ENCODE measurements at places on chromosomes 7 and 10.
A peak's percentile ranks its signal among the peaks of the same experiment; 100 is the strongest.

GRCh38 chr7:39271402-39271801, 293.7 kb downstream of the POU6F2 start:
- no peak for DNase-seq
- no peak overlapping the region for H3K4me3 ChIP-seq
- no peak overlapping the region for H3K27ac ChIP-seq
- no peaks in the 10 kb centered on the region for H3K36me3 ChIP-seq
- no peaks in the 10 kb centered on the region for H3K4me1 ChIP-seq

DNA sequence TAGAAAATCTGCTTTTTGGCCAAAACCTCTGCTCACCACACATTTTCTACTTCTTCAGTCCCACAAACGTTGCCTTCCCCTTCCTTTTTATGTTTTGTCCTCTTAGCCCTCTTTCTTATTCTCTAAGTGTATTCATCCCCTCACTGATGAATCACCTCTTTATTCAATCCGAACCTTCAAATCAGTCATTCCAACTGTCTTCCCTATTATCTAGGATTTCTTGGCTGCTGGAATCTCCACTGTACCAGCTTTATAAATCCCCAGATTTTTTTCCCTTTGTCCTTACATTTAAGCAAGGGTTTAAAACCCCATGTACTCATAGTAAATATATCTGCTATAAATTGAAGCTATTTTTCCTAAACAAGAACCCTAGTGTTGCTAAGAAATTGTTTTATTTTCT, 176.9 kb downstream of the SEMA3A start:
- no peaks in the 10 kb centered on the region for H3K36me3 ChIP-seq
- H3K4me1 ChIP-seq: peaks cover 4% of the 10 kb centered on the region
- peak; percentile 18 for DNase-seq
- H3K27me3 ChIP-seq: no peaks in the 10 kb centered on the region
- H3K27ac ChIP-seq: no peak overlapping the region
- H3K4me3 ChIP-seq: no peak overlapping the region

DNA sequence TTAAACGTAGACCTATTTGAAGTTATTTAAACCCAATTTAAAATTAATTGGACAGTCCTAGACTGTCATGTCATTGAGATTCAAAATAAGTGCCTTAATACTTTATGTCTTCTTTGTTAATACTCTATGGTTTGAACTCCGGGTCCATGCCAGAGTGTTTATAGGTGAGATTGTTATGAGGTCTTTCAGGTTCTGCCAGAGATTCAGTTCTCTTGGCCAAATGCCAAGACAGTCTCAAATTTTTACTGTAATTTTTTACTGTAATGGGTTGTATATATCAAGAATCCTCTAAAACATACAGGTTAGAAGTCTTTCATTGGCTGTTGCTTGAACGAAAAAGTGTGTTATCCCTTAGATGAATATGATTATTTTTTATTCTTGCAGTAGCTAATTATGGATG, 3.9 kb downstream of the ADD3 start:
- H3K27me3 ChIP-seq: no peaks in the 10 kb centered on the region
- H3K4me1 ChIP-seq: peaks cover 32% of the 10 kb centered on the region
- DNase-seq: no peak
- no peak overlapping the region for H3K27ac ChIP-seq
- no peak overlapping the region for H3K4me3 ChIP-seq

GRCh38 chr7:139541600-139542307, 18.3 kb downstream of the CLEC2L start:
- peak; percentile 9 for DNase-seq
- H3K27me3 ChIP-seq: peaks cover 13% of the 10 kb centered on the region
- H3K36me3 ChIP-seq: no peaks in the 10 kb centered on the region
- no peaks in the 10 kb centered on the region for H3K4me1 ChIP-seq

GRCh38 chr10:129135624-129136023, 331.4 kb upstream of the MGMT start:
- no peak overlapping the region for H3K4me3 ChIP-seq
- no peaks in the 10 kb centered on the region for H3K4me1 ChIP-seq
- H3K27ac ChIP-seq: no peak overlapping the region
- DNase-seq: no peak
- no peaks in the 10 kb centered on the region for H3K27me3 ChIP-seq
- H3K36me3 ChIP-seq: no peaks in the 10 kb centered on the region

GRCh38 chr10:44981172-44982113, 2.8 kb upstream of the DEPP1 start:
- no peaks in the 10 kb centered on the region for H3K27me3 ChIP-seq
- peaks cover 62% of the 10 kb centered on the region for H3K4me1 ChIP-seq
- H3K36me3 ChIP-seq: no peaks in the 10 kb centered on the region
- peak overlapping the region; percentile 32 for H3K4me3 ChIP-seq

DNA sequence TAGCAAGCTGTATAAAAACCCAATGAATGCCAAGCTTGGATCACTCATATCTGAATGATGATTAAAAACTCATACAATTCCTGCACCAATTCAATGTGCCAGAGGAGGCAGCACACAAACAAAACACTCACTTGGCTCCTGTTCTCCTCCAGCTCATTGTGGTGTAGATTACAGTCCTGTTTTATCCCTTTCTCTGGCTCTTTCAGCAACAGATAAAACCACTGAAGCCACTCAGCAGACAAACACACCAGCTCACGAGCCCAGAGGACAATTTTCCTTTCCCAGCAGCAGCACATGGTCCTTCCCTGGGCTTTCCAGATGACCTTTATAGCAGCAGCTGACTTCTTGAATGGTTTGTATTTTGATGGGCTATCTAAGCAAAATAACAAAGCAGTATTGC, 107.3 kb upstream of the STARD3NL start:
- H3K27me3 ChIP-seq: no peaks in the 10 kb centered on the region
- no peak overlapping the region for H3K4me3 ChIP-seq
- no peaks in the 10 kb centered on the region for H3K4me1 ChIP-seq
- no peak overlapping the region for H3K27ac ChIP-seq
- no peak for DNase-seq

DNA sequence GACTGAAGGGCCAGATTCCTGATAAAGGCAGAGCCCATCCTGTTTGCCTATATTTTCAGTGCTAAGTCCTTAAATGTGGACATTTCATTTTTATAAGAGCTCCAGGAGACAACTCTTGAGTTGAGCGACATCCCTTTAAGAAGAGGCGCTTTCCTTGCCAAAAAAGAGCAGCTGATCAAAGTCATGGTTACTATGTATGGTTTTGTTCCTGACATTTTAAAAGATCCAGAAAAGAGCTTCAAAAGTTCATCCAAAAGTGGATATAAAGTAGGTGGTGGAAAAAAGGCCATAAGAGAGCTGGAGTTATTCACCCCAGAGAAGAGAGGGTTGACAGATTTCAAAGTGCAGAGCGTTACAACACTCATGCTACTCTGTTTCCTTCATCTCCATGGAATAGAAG, 36.7 kb downstream of the RHOBTB1 start:
- no peak for DNase-seq
- H3K4me3 ChIP-seq: no peak overlapping the region
- H3K36me3 ChIP-seq: peaks cover 9% of the 10 kb centered on the region

DNA sequence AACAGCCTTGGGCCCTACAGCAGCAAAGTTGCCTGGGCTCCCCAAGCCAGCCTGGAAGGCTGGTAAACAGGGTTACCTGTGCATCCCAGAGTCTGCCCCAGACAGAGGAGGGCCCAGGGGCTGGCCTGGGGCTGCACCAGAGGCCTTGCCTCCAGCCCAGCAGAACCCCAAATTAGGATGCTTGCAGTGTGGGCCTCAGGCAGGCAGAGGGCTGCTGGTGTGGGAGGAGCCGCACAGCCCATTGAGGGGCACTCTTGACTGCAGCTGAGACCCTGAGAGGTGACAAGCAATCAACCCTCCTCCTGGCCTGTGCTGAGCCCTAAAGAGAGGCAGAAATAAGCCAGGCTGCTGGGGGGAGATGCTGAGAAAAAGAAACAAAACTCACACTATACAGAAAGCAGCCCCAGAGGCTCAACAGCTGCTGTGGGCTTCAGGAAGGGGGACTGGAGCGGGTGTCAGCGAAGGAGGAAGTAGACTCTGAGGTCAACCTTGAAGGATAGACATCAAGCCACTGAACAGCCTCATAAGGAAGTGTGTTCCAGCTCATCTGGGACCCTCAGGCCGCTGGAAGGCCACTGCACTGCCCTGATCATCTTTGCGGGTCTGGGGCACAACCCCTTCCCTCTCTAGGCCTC, 6.6 kb downstream of the AIFM2 start:
- no peaks in the 10 kb centered on the region for H3K27me3 ChIP-seq
- H3K4me3 ChIP-seq: no peak overlapping the region
- peaks cover 2% of the 10 kb centered on the region for H3K36me3 ChIP-seq

GRCh38 chr7:81632418-81632817, 137.4 kb downstream of the HGF start:
- H3K27ac ChIP-seq: peak overlapping the region; percentile 26
- H3K4me1 ChIP-seq: peaks cover 39% of the 10 kb centered on the region
- H3K27me3 ChIP-seq: no peaks in the 10 kb centered on the region
- H3K4me3 ChIP-seq: no peak overlapping the region
- H3K36me3 ChIP-seq: no peaks in the 10 kb centered on the region

- no peak overlapping the region for H3K4me3 ChIP-seq
- no peaks in the 10 kb centered on the region for H3K4me1 ChIP-seq
- H3K27ac ChIP-seq: no peak overlapping the region
- no peak for DNase-seq
- no peaks in the 10 kb centered on the region for H3K36me3 ChIP-seq
These were observed 75.0 kb downstream of the RHOBTB1 start for GRCh38 chr10:60868946-60869345.

- peaks cover 88% of the 10 kb centered on the region for H3K36me3 ChIP-seq
- H3K27ac ChIP-seq: peak overlapping the region; percentile 73
These were observed 12.0 kb downstream of the IFRD1 start for GRCh38 chr7:112462236-112462635.

GRCh38 chr7:32958046-32959025, 1.1 kb downstream of the FKBP9 start:
- H3K4me3 ChIP-seq: peak overlapping the region; percentile 78
- H3K36me3 ChIP-seq: no peaks in the 10 kb centered on the region
- H3K4me1 ChIP-seq: peaks cover 7% of the 10 kb centered on the region
- peak; percentile 93 for DNase-seq

GRCh38 chr10:100735337-100736143, 9.8 kb upstream of the PAX2 start:
- H3K4me1 ChIP-seq: peaks cover 3% of the 10 kb centered on the region
- H3K4me3 ChIP-seq: no peak overlapping the region
- peaks cover 98% of the 10 kb centered on the region for H3K27me3 ChIP-seq
- H3K36me3 ChIP-seq: no peaks in the 10 kb centered on the region

- no peak overlapping the region for H3K27ac ChIP-seq
- no peak for DNase-seq
- H3K27me3 ChIP-seq: peaks cover 28% of the 10 kb centered on the region
- H3K36me3 ChIP-seq: no peaks in the 10 kb centered on the region
These were observed 18.3 kb upstream of the TNPO3 start for GRCh38 chr7:129073204-129073603.

DNA sequence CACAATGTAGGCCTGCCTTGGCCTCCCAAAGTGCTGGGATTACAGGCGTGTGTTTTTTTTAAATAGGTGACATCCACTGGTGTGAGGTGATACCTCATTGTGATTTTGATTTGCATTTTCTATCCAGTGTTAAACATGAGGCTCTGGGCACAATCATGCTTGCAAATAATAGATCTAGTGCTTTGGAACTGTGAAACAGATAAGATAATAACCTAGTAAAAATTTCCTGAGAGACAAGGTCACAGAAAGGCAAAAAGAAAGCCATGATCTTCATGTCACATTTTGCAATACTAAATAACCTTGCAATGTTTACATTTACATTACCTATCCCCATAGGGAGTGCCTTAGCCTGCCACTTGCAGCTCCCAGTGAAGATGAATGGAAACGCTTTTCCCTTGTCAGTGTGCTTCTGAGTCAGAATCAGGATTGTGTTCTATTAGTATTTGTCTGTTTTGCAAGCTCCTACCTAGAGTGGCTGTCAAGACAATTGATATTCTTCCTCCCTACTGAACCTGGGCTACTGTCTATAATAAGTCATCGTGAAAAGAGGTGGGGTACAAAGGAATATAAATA, 256.5 kb downstream of the PHTF2 start:
- no peak for DNase-seq
- peaks cover 5% of the 10 kb centered on the region for H3K27me3 ChIP-seq
- no peaks in the 10 kb centered on the region for H3K36me3 ChIP-seq
- H3K4me3 ChIP-seq: no peak overlapping the region

- no peak overlapping the region for H3K27ac ChIP-seq
- peaks cover 11% of the 10 kb centered on the region for H3K36me3 ChIP-seq
- no peak overlapping the region for H3K4me3 ChIP-seq
- no peak for DNase-seq
- H3K4me1 ChIP-seq: peaks cover 3% of the 10 kb centered on the region
These were observed 101.6 kb downstream of the CCSER2 start for GRCh38 chr10:84429926-84430520.

GRCh38 chr10:131068311-131068710, 243.2 kb downstream of the TCERG1L start:
- no peak overlapping the region for H3K27ac ChIP-seq
- no peaks in the 10 kb centered on the region for H3K27me3 ChIP-seq
- no peak for DNase-seq
- no peaks in the 10 kb centered on the region for H3K4me1 ChIP-seq
- H3K36me3 ChIP-seq: no peaks in the 10 kb centered on the region

- DNase-seq: no peak
- no peak overlapping the region for H3K27ac ChIP-seq
- H3K4me3 ChIP-seq: no peak overlapping the region
- peaks cover 20% of the 10 kb centered on the region for H3K4me1 ChIP-seq
- no peaks in the 10 kb centered on the region for H3K27me3 ChIP-seq
- no peaks in the 10 kb centered on the region for H3K36me3 ChIP-seq
These were observed 12.5 kb upstream of the INTS1 start for GRCh38 chr7:1516586-1517251.

DNA sequence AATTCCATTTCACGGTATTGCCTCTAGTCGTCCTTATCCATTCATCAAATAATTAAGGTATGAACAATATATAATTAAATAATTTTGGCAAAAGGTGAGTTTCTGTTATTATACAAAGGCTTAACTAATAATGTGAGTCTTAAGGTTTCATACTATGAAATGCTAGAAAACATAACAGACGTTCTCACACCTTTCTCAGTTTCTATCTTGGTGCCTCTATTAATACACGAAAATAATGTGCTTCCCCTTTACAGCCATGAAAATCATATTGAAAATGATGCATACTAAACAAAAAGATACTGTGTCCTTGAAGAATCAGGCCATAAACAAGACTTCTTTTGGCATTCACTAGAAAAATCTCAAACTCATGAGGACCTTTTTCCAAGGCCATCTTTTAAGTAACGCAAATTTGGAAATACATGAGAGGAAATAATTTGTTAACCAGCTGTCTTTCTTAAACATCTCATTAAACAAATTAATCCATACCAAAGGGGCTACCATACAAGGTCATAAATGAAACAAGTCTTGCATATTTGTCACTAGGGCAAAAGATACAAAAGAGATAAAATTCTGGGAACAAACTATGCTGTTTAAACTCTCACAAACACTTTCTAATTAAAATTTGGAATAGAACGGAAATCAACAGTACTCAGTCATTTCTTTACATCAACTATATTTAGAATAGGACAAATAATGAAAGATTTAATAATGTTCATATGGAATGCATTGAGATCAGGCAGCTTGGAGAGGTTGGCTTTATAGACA, 53.9 kb upstream of the CAV2 start:
- peaks cover 43% of the 10 kb centered on the region for H3K4me1 ChIP-seq
- H3K27ac ChIP-seq: no peak overlapping the region
- no peak overlapping the region for H3K4me3 ChIP-seq
- no peak for DNase-seq
- H3K36me3 ChIP-seq: no peaks in the 10 kb centered on the region

Data from osteoblast (primary cell).